Activated CD4-positive, CD25-positive, alpha-beta regulatory T cell (primary cell): ENCODE measurements at places on chromosomes 2 and 18.

DNA sequence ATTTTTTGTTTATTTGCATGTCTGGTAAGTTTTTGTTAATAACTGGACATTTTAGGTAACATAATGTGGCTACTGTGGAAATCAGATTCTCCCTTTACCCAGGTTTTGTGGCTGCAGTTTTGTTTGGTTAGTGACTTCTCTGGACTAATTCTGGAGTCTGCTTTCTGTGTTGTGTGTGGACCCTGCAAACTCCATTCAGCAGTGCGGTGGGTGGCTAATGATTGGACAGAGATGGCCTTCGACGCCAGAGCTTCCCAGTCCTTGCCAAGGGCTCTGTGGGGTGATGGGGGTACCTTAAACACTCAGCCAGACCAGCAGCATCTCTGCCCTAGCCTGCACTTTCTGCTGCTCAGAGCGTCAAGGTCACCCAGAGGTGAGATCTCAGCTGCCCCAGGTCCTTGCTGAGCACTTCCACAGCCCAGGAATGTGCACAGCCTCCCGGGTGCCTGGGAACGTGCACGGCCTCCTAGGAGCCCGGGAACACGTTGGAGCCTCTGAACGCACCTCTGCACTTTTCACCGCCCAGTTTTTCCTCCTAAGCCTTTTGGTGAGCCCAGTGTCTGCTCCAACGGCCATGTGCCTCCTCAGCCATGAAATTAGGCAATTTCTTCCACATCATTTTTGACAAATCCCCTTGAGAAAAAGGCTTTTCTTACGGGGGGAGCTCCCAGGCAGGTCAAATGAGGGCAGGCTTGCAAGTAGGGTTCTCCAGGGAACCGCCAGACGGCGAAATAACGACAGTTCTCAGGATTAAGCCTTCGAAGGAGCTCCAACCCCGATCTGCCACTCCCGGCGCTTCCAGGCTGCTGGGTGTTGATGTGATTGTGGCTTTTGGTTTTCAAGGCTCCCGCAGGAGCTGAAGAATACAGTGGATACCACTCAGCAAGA lies 35.2 kb upstream of the KLF11 start:
- no peak for DNase-seq

DNA sequence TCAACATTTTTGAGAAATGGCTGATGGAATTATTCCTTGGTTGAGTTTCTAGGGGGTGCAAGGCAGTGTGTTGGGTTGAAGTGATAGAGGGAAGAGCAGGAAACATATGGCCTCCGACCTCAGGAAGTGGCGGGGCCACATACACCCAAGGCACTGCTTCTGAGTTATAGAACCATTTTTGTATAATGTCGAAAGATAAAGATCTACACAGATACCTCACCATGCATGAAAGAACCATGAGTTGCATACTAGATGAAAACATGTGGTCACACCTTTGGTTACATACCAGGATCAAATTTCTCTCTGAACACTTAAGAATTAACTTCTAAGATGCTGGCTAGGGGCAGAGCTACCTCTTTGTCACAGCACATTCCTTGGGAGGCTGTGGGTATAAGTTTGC lies 23.2 kb downstream of the LAMA3 start:
- no peak for DNase-seq

DNA sequence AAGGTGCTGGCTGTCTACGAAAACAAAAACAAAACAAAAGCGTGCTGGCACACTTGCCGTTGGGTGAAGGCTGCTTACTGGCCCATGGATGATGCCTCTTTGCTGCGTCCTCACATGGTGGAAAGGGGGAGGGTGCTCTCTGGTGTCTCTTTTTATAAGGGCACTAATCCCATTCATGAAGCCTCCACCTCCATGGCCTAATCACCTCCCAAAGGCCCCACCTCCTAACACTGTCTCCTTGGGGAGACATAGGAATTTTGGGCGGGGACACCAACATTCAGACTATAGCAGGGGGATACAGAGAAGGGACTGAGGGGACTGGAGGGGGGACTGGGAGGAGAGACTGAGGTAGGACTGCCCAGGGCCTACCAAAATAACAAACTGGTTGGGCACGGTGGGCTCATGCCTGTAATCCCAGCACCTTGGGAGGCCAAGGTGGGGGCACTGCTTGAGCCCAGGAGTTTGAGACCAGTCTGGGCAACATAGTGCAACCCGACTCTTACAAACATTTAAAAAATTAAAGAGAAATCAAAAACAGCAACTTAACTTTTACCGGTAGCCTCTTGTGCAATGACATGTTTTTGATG lies 14.5 kb downstream of the PTMA start:
- no peak for DNase-seq

GRCh38 chr2:239368321-239368720 lies 32.5 kb downstream of the HDAC4 start:
- DNase-seq: no peak

DNA sequence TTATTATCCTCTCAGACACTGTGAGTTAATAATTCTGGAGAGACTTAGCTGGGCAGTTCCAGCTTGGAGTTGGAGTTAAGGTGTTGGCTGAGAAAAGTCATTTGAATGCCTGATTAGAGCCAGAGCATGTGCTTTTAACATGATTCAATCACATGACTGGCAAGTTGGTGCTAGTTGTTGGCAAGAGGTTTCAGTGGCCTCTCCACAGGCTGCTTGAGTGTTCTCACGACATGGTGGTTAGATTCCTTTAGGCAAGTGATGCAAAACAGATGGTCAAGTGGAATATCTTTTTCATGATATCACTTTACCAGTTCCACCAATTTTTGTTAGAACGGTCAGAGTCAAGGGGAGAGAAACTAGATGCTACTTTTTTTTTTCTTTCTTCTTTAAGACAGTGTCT lies 262.7 kb upstream of the FN1 start:
- no peak for DNase-seq
